ENCODE measurements at places on chromosomes 16 and 17.

- DNase-seq = no peak
Observed at GRCh38 chr16:85865-86264, 7.8 kb downstream of the MPG start.

- DNase-seq = no peak
Observed at GRCh38 chr17:39628655-39629493, 2.1 kb downstream of the PPP1R1B start.

- DNase-seq = no peak
Observed at GRCh38 chr17:80950466-80951120, 41.0 kb upstream of the CHMP6 start.

DNA sequence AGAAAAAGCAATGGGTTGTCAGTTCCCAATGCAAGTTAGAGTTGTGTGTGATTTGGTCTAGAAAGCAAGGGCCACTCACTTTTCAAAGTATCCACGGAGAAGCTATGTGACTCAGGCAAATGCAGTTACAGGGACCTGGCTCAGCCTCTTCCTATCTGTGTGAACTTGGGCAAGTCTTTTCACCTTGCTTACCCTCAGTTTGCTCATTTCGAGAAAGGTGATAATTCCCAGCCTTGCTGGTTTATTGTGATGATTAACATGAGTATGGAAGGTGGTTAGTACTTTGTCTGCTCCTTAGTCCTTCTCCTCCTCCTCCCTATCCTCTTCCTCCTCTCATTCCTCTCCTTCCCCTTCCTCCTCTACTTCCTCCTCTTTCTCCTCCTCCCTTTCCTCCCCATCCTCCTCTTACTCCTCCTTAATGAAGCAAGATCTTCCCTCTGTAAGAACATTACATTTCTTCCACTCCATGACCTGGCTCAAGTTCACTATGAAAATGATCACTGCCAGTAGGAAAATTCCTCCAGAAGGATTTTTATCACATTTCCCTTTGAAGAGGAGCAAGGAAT, 204.0 kb downstream of the GRIN2A start:
- DNase-seq = no peak

- no peak for DNase-seq
Observed at GRCh38 chr17:50832864-50833381, 2.5 kb upstream of the WFIKKN2 start.

All from activated naive CD8-positive, alpha-beta T cell treated with anti-CD3 and anti-CD28 coated beads for 36 hours (primary cell).